ENCODE measurements at places on chromosomes 6 and 20.

- DNase-seq = no peak
These were observed 12.8 kb upstream of the DNAAF9 start for GRCh38 chr20:3420211-3420707.

- no peak for DNase-seq
These were observed 40.3 kb upstream of the OGFRL1 start for GRCh38 chr6:71248306-71248765.

GRCh38 chr6:44854712-44855443 is 467.4 kb downstream of the CDC5L start:
- no peak for DNase-seq

DNA sequence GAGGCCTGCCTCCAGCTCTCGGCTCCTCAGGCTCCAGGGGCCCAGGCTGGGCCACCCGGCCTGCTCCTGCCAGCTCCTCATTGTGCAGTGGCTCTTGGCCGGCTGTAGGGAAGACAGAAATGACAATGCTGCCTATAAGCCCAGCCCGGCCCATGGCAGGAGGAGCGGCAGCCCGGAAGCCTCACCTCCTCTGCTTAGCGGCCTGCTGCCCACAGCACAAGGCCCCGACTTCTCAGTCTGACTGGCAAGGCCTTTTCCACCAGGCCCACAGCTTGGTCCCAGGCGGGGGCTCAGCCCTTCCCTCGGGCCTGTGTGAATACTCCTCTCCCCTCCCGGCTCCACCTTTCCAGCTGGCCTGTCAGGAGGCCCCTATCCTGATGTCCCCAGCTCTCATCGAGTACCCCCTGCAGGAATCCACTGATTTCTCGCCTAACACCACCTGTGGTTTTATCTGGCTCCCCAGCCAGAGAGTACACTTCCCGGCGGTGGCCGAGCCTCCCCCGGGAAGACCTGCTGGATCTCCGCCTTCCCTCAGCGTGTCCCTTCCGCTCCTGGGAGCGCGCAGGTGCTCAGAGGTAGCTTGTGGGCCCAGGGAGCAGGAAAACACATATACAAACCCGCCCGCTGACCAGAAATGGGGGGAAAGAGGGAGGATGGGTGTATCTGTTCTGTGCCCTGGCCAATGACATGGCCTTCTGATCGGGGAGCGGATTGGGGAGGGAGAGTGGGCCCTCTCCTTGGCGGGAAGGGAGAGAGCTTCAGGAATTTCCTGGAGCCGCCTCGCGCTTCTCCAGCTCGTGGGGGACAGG is 963 bp downstream of the DDRGK1 start:
- no peak for DNase-seq

DNA sequence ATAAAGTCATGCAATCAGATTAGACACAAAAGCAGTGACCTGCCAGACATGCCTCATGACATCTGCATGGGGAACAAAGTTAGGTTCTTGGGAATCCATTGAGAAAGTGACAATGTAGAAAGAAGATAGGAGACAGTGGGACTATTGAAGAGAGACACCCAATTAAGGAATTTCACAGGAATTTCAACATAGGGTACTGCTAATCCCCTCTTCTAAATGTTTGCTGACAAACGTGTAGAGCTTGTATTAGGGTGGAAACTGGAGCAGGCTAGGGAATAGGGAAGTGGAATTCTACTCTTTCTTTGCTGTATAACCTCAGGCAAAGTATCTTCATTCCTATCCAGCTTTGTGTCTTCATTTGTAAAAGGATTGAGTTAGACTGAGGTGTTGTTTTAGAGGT is 409.4 kb upstream of the SASH1 start:
- DNase-seq = no peak

GRCh38 chr6:119166024-119166784 is 87.7 kb upstream of the FAM184A start:
- no peak for DNase-seq

All from NCI-H1436 treated with DMSO at 0.1 percent for 48 hours (cell line).